ENCODE measurements at places on chromosomes 6 and 20.

- DNase-seq: no peak
Measured at GRCh38 chr6:34138191-34138590, 7.7 kb downstream of the GRM4 start.

- DNase-seq: no peak
Measured at GRCh38 chr6:159931112-159931511, 37.8 kb upstream of the IGF2R start.

DNA sequence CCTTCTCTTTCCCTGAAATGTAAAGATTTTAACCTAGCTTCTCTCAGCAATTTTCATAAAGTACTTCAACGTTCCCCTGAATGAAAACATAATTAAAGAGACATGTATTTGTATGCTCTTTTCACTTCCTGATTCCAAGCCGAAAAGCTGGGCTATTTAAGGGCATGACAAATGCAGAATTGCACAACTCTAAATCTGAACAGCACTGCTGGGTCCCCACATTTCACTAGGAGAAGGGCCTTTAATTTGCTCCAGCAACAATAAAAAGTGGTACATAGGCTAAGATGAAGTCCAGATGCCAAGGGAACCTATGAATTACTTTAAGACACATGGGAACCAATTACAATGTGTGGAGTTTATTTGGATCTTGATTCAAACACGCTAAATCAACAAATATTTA lies 42.0 kb downstream of the IRAK1BP1 start:
- DNase-seq: peak; percentile 39

DNA sequence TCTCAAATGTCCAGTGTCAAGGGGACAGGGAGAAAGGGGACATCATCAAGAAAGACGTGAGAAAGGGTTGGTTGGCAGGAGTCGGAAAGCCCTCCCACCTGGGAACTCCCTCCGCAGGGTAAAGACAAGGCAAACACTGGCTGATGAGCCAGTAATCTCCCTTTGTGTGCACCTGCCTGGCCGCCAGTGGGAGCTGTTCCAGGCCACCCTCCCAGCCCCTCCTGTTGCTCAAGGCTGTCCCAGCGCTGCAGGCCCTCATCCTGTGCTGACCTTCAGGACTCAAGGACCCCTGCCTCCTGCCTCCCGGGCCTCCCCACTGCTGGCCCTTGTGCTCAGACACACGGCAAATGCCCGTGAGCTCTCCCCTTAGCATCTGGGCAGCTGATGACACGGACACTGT lies 7.4 kb downstream of the FRMD1 start:
- no peak for DNase-seq

- peak; percentile 81 for DNase-seq
Measured at GRCh38 chr6:130900913-130901312, 73.7 kb downstream of the SMLR1 start.

GRCh38 chr6:156778454-156779205 lies 1.5 kb downstream of the ARID1B start:
- peak; percentile 58 for DNase-seq

GRCh38 chr6:14804785-14805210 lies 441.1 kb upstream of the JARID2 start:
- DNase-seq: peak; percentile 95

- no peak for DNase-seq
Measured at GRCh38 chr20:7291323-7291943, 523.9 kb downstream of the BMP2 start.

- DNase-seq: no peak
Measured at GRCh38 chr6:136920671-136921380, 1.3 kb upstream of the SLC35D3 start.

- DNase-seq: no peak
Measured at GRCh38 chr6:137473598-137473997, 20.6 kb downstream of the OLIG3 start.

- DNase-seq: peak; percentile 77
Measured at GRCh38 chr6:157089258-157089657, 234.1 kb downstream of the TMEM242 start.

DNA sequence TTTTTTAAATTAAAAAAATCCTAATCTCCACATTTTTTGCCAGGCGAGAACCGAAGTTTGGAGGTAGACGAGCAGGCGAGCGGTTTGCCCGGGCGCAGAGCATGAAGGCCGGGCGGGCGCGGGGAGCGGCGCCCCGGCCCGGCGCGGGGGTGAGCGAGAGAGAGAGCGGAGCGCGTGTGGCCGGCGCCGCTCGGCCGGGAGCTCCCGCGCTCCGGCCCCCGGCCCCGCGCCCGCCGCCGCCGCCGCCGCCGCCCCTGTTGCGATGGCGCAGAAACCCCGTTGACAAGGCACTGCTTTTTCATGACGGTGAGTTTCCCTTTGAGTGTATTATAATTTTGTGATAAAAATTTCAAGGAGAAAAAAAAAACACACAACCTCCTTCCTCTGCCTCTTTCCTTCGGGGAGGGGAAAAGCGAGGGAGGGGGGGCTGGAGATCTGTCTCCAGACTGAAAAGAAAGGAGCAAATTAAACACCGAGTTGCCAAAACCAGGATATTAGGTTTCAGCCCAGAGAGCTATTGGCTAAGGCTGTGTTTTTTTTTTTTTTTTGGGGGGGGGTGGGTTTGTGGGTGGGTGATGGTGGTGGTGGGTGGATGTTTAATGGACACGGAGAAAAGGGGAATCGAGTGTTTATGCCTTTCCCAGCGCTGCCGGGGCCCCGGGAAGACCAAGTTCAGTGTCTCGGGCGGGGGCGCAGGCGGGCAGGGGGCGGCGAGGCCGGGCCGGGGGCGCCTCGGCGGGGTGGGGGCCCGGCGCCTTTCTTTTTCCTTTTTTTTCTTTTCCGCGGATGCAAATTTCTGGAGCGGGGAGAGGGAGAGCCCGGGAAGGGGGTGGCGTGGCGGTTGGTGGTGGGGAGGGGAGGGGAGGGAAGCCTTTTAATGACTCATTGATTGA lies at the start of gene BICRAL:
Gene BICRAL (plus strand): TSS at position 257 of the 893 bp plus-strand sequence. CDS start 39,971 bp downstream, outside the sequence.
- peak; percentile 86 for DNase-seq

DNA sequence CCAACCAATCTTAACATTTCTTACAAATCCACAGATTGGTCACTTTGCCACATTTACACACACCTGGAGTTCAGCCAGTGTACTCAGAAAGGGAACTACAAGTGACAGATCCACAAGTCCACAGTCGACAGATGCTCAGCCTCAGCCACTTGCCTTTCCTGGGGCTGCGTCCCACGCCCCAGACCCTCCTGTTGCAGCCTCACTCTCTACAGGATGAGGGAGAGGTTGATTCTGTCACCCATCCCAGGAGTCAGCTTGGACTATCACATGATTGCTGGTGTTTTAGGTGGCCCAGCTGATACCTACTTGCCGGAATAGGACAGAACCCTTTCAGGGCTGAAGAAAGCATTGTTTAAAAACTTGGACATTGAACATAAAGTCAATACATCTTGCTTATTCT lies 108.8 kb downstream of the FAM120B start:
- no peak for DNase-seq

GRCh38 chr20:44288252-44288651 lies 22.8 kb downstream of the FITM2 start:
- no peak for DNase-seq

DNA sequence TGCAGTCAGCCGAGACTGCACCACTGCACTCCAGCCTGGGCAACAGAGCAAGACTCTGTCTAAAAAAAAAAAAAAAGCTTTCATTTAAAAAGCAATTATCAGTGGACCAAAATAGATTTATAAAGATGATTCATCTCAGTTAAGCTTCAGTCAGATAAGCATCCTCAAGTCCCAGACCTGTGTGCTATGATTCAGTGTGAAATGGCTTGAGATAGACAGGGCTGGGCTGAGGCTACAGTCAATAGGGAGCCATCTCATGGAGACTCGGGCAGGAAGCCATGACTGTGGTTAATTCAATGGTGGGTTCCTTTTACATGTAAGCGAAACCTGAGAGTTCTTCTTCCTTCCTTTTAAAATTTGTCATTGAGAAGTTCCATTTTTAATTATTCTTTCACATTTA lies 276.0 kb downstream of the TFAP2A start:
- DNase-seq: peak; percentile 21

DNA sequence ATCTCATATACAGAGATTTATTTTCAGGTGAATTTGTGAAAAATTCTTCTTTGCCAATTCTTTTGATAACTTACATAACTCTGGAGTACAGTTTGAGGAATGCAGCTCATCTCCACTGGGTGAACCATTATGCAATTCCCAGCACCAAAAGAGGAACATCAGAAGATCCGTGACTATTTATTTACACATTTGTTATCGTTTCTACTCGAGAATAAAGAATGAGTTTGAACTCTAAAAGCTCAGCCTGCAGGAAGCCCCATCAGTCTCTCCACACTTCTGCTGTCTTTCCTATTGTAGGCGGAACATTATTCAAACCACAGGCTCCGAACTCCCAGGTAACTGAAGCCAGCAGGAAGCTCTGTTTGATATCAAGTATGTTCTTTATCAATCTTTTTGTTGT lies 95.9 kb upstream of the IFNGR1 start:
- no peak for DNase-seq

DNA sequence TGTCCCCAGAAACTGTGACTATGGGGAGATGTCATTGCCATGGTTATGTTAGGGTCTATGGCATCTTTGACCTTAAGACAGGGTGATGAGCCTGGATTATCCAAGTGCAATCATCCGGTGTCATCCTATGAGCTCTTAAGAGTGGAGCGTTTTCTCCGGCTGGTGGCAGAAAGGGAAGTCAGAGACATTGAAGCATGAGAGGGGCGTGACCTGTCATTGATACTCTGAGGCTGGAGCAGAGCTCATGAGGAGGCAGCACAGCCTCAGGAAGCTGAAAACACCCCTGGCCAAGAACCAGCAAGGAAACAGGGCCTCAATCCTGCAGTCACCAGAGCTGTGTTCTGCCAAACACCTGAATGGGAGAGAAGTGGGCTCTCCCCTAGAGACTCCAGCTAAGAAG lies 59.6 kb downstream of the ANKRD60 start:
- DNase-seq: no peak

- DNase-seq: no peak
Measured at GRCh38 chr6:158628542-158628941, 16.0 kb downstream of the DYNLT1 start.

DNA sequence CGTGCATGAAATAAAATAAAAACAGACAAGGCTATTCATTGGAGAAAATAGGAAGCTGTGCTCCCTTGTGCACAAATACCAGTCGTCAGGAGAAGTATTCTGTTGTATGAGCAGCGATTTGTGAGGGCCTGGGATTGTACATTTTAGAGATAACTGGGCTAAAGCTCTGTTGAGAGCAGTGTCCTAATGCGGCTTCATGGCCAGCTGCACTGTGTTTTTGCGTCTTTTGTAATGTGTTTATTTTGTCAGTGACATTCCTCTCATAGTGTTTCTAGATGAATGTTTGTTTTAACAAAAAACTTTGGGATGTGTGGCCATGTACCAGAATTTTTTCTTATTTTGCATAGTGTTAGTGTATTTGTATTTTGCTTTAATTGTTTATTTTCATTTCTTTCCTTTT lies 14.8 kb downstream of the ERMARD start:
- no peak for DNase-seq

DNA sequence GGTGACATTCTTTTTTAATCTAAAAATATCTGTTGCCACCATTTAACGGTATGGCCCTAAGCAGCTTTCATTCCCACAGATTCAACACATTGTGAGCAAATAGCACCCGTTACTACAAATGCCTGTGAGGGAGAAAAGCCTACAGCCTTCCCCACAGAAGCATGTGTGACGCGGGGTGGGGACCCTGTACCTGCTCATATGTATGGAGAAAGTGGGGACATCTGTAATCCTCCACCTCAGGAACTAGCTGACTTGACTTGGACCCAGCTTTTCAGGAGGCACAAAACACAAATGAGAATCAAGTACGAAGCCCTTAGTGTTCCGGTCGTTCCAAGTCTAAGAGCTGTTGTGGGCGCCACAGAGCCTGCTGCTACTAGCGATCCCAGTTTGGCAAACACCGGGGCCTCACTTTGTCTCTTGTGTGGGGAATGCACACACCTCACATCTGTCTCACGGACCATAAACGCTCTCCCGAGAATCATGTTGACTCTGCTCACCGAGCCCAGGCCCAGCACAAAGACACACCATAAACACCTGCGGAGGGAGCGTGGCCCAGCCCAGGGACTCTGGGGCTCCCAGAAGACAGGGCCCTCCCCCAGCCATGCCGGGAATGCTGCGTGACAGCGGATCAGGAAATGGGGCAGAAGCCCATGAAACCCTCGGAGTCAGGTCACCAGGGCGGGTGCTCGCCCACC lies 21.6 kb downstream of the DLL1 start:
- DNase-seq: no peak

- no peak for DNase-seq
Measured at GRCh38 chr20:59634435-59635005, 30.2 kb downstream of the PHACTR3 start.

GRCh38 chr6:37005827-37006567 lies 542 bp downstream of the FGD2 start:
- no peak for DNase-seq

- no peak for DNase-seq
Measured at GRCh38 chr20:19025430-19026120, 186.9 kb upstream of the SLC24A3 start.

DNA sequence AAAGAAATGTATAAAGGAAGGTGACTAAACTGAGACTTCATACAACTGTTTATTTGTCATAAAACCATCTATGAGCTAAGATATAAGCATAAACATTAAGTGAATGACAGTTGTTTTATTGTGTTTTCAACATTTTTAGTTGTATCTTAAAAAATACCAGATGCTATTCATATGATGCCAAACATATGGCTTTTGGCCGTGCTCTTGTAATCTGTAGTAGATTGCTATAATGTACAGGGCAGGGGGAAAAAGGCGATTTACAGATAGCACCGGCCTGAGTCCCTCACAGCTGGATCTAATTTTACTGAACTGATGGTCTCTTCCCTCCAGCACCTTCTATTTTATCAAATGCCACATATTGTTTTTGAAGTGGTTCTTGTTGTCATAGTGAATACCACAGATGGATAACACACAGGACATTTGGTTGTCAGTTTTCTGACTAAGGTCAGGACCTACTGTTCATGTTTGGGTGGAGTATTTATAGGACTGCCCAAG lies 48.2 kb downstream of the CENPW start:
- DNase-seq: no peak

- DNase-seq: no peak
Measured at GRCh38 chr6:166104872-166105271, 62.8 kb downstream of the TBXT start.

GRCh38 chr6:34236443-34237315 lies at the start of gene HMGA1:
Gene HMGA1, plus strand, starts transcription at chr6:34236873. Its CDS starts 3,908 bp downstream, at chr6:34240781.
- DNase-seq: peak; percentile 91

- DNase-seq: no peak
Measured at GRCh38 chr6:170291271-170292110, 613 bp upstream of the DLL1 start.

DNA sequence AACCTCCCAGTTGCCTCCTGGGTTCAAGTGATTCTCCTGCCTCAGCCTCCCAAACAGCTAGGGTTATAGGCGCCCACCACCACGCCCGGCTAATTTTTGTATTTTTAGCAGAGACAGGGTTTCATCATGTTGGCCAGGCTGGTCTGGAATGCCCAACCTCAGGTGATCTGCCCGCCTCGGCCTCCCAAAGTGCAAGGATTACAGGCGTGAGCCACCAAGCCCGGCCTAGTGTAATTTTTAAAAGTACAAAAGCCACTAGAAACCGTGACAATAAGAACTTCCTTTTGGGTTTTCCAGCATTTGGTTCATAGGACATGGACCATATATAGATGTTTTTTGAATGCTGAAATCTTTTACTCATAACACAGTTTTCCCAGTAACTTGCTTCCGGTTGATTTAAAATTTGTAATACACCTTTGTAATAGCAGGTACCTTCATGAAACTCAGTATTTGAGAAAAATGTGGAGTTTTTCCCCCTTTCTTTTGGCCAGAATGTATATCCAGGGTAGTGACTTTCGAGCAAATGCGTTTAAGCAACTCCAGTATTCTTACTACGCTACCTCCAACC lies 467 bp downstream of the PXT1 start:
- no peak for DNase-seq

GRCh38 chr6:45477790-45478189 lies 100.1 kb upstream of the SUPT3H start:
- no peak for DNase-seq
